ENCODE measurements at places on chromosomes 2 and 18.
A peak's percentile ranks its signal among the peaks of the same experiment; 100 is the strongest.

- no peak overlapping the region for H3K4me3 ChIP-seq
- H3K27me3 ChIP-seq: peaks cover 2% of the 10 kb centered on the region
- DNase-seq: no peak
- H3K36me3 ChIP-seq: no peaks in the 10 kb centered on the region
- peaks cover 44% of the 10 kb centered on the region for H3K4me1 ChIP-seq
- no peak overlapping the region for H3K27ac ChIP-seq
Measured at GRCh38 chr2:190765386-190766173, 115.0 kb upstream of the GLS start.

- no peaks in the 10 kb centered on the region for H3K4me1 ChIP-seq
- H3K27ac ChIP-seq: no peak overlapping the region
- no peak for DNase-seq
- no peaks in the 10 kb centered on the region for H3K27me3 ChIP-seq
- H3K4me3 ChIP-seq: no peak overlapping the region
Measured at GRCh38 chr18:51135795-51136194, 61.7 kb downstream of the MEX3C start.

GRCh38 chr2:174694196-174694878 lies 69.9 kb downstream of the CHRNA1 start:
- no peak overlapping the region for H3K27ac ChIP-seq
- no peaks in the 10 kb centered on the region for H3K4me1 ChIP-seq
- no peak overlapping the region for H3K4me3 ChIP-seq
- DNase-seq: no peak
- no peaks in the 10 kb centered on the region for H3K36me3 ChIP-seq

DNA sequence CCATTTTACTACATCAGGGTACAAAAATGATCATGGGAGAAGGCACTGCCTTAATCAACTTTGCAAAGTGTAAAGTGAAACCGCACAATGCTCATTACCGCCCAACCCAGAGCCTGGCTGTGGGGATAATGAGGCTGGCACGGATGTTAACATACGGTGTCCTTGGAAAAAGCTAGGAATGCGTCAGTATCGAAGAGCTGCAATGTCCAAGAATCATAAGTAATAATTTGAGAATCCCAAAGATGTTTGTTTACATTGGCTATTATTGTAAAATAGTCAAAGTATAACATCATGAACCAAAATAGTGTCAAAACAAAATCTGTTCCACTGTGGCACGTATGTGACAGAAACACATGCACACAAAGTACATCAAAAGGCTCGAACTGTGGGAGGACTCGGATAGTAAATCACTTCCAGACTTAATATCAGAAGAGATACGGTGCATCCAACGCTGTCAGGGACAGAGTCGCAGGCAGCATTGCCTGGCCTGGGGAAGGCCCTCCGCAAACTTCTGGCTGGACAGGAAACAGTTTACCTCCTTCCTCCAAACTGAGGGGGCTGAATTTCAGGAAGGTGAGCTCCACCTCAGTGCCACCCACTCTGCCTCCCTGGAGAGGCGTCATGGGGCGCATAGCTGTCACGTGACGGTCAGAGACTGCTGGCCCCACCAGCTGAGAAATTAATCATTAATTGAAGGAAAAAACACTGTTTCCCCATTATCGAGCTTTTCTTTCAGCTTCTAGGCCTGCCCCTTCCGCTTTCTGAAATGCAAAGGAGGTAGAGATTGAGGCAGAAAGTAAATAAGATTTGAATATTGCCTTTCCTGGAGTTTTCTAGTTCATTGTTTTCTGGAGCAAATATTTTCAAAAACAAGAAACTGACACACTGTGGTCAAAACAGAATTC lies 1.8 kb upstream of the ID2 start:
- H3K36me3 ChIP-seq: peaks cover 27% of the 10 kb centered on the region
- H3K27ac ChIP-seq: peak overlapping the region; percentile 84
- H3K27me3 ChIP-seq: peaks cover 36% of the 10 kb centered on the region

DNA sequence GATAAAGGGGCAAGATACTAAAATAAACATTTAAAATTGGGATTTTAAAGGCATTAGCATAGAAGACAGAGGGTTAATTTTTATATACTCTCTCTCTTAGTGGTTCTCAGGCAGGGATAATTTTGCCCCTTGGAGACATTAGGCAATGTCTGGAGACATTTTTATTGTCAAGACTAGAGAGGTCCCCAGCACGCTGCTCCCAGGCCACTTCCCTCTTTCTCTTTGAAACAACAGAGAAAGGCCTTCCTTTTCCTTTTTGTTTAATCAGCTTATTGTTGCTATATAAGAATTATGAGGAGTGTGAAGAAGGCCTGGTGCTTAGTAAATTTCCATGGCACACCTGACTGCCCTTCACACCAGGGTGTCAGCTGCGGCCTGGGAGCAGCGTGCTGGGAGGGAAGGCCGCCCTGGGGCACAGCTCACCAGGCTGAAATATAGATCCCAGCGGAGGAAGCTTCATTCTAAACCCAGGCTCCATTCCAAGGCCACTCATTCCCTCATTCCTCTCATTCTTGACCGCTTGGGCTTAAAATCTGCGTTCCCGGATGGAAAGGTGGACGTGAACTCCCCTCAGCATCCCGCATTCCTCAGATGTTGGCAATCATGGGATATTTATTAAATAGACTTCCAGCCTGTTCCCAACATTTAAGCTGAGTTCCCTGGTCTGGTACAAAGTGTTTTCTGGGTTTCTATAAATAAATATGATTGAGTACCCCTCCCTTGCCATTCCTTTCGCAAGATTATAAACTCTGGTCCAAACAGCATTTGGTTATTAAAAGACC lies 22.5 kb downstream of the SLC14A2 start:
- H3K4me1 ChIP-seq: no peaks in the 10 kb centered on the region
- peaks cover 2% of the 10 kb centered on the region for H3K27me3 ChIP-seq
- no peak for DNase-seq
- H3K27ac ChIP-seq: no peak overlapping the region
- H3K36me3 ChIP-seq: no peaks in the 10 kb centered on the region
- no peak overlapping the region for H3K4me3 ChIP-seq

Data from activated naive CD8-positive, alpha-beta T cell treated with anti-CD3 and anti-CD28 coated beads, Interleukin-2, amount 50 U/mL, for 24 hours (primary cell).